Brain pericyte (primary cell): ENCODE measurements at places on chromosomes 6 and 20.

GRCh38 chr6:105526225-105526872, 123.5 kb upstream of the PREP start:
- no peak for DNase-seq

- no peak for DNase-seq
These were observed 136.4 kb upstream of the RREB1 start for GRCh38 chr6:6971369-6971768.

DNA sequence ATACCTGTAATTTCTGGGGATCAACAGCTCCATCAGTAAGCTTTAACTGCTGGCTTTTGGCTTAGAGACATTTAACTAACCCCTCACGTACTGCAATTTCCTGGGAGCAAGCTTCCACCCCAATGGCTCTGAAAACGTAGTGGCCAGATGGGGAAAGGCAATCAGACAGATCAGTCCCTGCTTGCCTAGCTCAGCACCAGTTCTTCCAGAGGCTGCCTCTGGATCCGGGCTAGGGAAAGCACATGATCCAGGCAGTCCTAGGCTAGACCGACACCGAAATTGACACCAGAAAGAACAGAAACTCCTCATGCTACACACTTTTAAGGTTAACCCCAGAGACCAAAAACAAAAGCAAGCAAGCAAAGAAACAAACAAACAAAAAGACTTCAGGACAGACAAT, 13.3 kb downstream of the PREP start:
- no peak for DNase-seq

- no peak for DNase-seq
These were observed 85.2 kb upstream of the ECI2 start for GRCh38 chr6:4220558-4220957.

GRCh38 chr6:162704001-162704400, 23.6 kb downstream of the PRKN start:
- DNase-seq: no peak

DNA sequence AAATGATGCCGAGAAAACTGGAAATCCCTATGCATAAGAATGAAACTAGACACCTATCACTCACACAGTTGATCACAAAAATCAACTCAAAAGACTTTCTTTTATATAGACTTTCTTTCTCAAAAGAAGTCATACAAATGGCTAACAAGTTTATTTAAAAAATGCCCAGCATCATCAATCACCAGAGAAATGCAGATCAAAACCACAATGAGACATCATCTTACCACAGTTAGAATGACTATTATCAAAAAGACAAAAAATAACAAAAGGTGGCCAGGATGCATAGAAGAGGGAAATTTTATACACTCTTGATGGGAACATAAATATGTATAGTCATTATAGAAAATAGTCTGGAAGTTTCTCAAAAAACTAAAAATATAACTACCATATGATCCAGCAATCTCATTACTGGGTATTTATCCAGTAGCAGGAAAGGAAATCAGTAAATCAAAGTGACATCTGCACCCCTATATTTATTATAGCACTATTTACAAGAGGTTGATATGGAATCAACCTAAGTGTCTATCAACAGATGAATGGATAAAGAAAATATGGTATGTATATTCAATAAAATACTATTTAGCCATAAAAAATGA, 3.4 kb upstream of the RNF217 start:
- no peak for DNase-seq

- DNase-seq: no peak
These were observed 227.6 kb downstream of the ANKRD60 start for GRCh38 chr20:58000861-58001260.

GRCh38 chr6:126880964-126881363, 237.5 kb upstream of the RSPO3 start:
- no peak for DNase-seq

DNA sequence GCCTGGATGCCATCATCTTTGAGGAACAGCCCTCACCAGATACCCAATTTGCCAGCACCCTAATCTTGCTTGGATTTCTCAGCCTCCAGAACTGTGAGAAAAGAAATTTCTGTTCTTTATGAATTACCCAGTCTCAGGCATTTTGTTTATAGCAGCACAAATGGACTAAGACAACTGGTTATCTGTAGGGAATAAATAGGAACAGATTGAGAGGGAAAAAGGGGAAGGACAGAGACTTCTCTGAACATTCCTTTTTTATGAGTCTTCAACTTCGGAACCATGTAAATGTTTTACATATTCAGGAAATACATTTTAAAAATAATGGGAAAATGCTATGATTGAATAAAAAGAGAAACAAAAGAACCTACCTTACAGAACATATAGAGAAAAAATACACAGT, 20.9 kb downstream of the KCTD20 start:
- no peak for DNase-seq

DNA sequence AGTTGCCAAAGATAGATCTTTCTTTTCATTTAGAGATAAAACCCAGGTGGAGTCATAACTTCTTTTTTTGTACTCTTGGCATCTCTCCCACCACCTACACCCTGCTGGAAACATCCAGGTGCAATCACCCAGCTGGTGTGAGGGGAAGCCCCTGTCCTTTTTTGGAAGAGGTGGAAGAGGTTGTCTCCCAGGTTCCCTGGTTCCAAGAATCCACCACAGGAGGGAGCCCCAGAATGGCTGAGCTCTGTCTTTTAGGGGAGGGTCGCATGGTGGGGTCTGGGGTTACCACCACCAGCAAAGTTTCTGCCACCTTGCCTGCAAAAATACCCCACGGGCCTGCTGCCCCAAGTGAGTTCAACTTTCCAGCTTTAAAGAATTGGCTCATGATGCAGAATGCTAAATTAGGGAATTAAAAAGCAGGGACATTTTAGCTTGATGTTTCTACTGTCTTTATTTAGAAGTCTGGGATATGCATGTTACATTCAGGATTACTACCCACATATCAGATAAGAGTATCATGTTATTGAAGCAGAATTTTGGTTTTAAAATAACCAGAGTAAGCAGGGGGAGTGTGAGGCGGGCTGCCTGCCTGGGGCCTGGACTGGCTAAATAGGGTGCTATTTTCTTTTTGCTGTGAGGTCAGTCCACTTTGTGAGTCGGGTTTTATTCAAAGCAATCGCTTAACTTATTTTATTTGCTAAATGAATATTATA, 11.0 kb downstream of the SMOC2 start:
- DNase-seq: no peak

- no peak for DNase-seq
These were observed 7.4 kb downstream of the CALHM5 start for GRCh38 chr6:116518621-116519368.

- DNase-seq: no peak
These were observed 21.1 kb upstream of the FBXO9 start for GRCh38 chr6:53044071-53044470.

GRCh38 chr20:9071976-9072726, 3.3 kb downstream of the PLCB4 start:
- no peak for DNase-seq

GRCh38 chr6:100023798-100024197, 29.8 kb upstream of the MCHR2 start:
- DNase-seq: no peak

GRCh38 chr6:142810952-142811514, 133.9 kb downstream of the HIVEP2 start:
- DNase-seq: no peak

GRCh38 chr6:119481976-119482375, 132.4 kb upstream of the MAN1A1 start:
- DNase-seq: no peak

DNA sequence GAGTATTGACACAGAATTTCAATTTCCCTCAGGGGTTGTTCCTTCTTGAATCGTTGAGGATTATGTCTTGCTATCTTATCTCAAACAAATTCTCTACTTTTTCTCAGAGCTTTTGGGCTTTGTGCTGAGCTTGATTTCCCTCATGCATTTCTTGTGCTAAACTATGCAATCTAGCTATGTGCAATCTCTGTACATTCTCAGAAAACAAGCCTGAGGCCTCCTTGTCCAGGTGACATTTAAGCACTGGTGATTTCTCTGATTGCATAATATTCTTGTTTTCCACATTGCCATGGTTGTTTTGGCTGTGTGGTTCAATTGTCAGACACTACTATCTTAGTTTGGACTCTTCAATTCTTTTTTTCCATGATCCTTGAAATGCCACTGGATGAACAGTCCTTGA, 81.2 kb upstream of the MAN1A1 start:
- DNase-seq: no peak

- no peak for DNase-seq
These were observed 85.4 kb upstream of the GTSF1L start for GRCh38 chr20:43812216-43812615.

GRCh38 chr6:38172739-38173410, 353.3 kb downstream of the ZFAND3 start:
- no peak for DNase-seq

DNA sequence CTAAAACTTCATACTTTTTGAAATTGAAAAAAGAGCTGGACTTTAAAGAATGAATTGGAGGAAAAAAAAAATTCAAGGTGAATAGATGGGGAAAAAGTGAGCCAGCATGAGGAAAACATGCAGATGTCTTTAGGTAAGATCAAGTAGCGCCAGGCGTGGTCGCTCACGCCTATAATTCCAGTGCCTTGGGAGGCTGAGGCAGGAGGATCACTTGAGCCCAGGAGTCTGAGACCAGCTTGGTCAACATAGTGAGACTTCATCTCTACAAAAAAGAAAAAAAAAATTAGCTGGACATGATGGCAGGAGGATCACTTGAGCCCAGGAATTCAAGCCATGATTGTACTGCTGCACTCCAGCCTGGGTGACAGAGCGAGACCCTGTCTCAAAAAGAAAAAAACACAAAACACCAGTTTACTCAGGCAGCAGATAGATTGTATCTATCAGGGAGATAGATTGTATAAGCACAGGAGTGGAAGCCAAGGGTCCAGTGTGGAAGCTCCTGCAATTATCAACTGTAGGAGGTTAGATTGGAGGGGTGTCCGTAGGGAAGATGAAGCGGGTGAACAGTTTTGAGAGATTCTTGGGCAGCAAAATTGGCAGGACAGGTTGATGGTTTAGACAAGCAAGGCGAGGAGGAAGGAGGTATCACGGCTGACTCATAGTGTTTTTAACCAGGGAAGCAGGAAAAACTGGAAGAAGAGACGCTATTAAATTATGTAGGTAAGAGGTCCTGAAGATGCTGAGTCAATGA, 97.6 kb upstream of the ZNF217 start:
- DNase-seq: no peak

- no peak for DNase-seq
These were observed 39.5 kb downstream of the ACSS2 start for GRCh38 chr20:34915749-34916455.

GRCh38 chr6:34391786-34392496, 528 bp downstream of the NUDT3 start:
- no peak for DNase-seq

DNA sequence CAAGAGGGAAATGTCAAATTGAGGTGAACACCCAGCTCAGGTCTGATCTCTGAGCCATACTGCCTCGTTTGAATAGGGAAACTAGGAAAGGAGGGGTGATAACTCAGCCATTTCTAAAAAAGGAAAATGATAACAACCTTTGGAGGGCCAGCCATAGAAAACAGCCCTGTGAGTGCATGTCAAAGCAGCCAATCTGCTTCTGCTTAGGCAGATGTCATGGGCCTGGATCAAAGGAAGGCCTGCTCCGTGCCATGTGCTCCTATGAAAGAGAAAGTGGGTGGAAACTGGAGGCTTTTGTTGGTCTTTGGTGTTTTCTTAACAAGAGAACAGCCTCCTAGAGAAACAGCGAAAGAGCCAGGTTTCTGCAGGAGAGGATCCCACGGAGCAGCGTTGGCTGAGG, 428.0 kb downstream of the DHX35 start:
- DNase-seq: no peak
